ENCODE measurements at places on chromosomes 5 and 9. TPM values are rescaled to one million over a fixed set of nuclear protein-coding genes. Genes with fewer than 3 reads are reported as not detected.

DNA sequence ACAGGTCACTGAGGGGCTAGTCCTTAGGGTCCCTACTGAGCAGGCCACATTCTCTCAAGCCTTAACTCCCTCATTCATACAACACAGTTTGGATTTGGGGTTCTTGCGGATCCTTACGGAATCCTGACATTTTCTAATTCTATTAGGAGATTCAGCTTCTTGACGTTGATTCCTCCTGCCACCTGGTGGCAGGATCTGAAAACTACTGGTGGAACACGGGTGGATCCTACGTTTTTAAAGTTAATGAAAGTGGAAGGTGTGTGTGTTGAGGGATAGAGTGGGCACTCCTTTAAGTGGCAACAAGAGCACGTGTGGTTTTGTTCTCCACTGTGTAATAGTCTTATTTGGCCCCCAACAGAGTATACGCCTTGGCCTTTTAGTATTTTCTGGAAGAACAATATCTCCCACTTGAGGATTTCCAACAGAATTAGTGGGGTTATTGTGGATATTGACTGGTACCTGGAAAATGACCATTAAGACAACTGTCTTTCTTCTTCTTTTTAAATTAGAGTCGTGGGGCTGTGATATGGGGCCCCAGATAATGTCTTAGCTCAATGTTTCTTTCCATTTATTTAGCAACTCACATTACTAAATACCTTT lies 25.2 kb downstream of the SLC28A3 start:
- DNase-seq = peak; percentile 78
- H3K36me3 ChIP-seq = no peaks in the 10 kb centered on the region
- no peak overlapping the region for H3K4me3 ChIP-seq
- H3K27me3 ChIP-seq = no peaks in the 10 kb centered on the region
- H3K27ac ChIP-seq = no peak overlapping the region

DNA sequence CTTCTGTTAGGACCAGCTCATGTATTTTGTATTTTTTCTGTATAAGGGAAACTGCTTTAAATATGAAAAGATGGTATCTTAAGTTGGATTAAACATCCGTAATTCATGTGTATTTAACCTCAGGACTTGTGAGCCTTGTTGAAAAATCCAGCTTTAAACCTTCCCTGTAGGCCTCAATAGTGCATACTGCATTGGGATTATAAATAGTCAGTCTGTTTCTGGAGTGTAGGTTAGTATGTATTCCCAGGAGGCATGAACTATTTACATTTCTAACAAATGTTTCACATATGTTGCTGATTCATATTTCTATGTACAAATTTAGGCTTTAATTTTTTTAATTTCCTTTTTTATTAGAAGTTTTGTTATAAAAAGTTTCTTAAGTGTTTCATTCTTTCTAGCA lies 137.9 kb upstream of the GRHPR start:
- H3K27me3 ChIP-seq = no peaks in the 10 kb centered on the region
- no peak for DNase-seq
- no peak overlapping the region for H3K27ac ChIP-seq

- no peak for DNase-seq
- H3K4me3 ChIP-seq = no peak overlapping the region
- H3K4me1 ChIP-seq = peaks cover 16% of the 10 kb centered on the region
- H3K27ac ChIP-seq = no peak overlapping the region
Measured at GRCh38 chr9:94140791-94141790, 56.8 kb downstream of the PTPDC1 start.

- no peak overlapping the region for H3K4me3 ChIP-seq
- DNase-seq = no peak
- H3K4me1 ChIP-seq = no peaks in the 10 kb centered on the region
- H3K27me3 ChIP-seq = no peaks in the 10 kb centered on the region
- no peak overlapping the region for H3K27ac ChIP-seq
Measured at GRCh38 chr9:12880406-12881015, 105.7 kb downstream of the LURAP1L start.

DNA sequence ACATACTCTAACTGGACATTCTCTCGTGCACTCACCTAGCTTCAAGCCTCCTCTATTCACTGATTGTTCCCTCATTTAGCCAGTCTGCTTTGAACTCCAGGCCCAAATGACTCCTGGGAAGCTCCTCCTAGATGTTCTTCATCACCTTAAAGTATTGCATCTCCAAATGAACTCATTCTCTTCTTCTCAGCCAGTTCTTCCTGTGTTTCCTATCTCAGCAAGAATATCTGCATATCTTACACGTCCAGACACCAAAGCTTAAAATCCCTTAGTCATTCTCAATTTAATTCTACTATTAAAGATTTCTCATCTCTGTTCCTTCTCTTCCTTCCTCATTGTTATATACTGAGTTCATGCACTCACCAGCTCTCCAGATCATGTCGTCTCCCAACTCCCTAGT lies 118.6 kb upstream of the DAB2 start:
- no peak overlapping the region for H3K4me3 ChIP-seq
- H3K27ac ChIP-seq = peak overlapping the region; percentile 14
- DNase-seq = no peak
- H3K4me1 ChIP-seq = peaks cover 13% of the 10 kb centered on the region

DNA sequence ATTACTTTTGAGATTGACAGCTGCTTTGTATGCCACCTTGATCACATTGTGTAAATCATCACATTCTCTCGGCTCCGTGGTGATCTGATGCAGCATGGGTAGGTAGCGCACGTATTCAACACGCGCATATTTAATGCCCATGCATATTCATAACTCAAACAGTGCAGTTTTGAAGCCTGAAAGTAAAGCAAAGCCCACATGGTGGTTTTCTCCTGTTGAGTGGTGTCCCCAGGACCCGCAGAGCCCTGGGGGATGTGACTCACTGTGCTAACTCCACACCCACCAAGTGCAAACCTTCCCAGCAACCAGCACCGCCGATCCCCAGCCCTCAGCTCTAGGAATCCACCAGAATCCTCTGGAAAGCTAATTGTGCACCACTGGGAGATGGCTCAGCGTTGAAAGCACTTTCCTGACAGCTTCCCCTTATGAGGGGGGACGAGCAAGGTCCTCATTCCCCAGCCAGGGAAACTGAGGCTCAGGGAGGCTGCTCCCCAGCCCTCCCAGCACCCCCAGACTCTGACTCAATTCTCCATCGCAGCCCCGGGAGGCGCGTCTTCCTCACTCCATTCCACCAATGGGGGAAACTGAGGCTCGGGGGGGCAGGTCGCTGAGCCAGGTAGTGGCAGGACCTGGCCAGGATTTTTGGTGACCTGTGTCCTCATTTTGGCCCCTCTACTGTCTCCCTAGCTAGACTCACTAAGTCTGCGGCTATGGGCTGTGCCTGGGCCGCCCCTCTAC lies 46.4 kb downstream of the SARDH start:
- no peaks in the 10 kb centered on the region for H3K4me1 ChIP-seq
- DNase-seq = no peak
- H3K27ac ChIP-seq = no peak overlapping the region
- H3K36me3 ChIP-seq = no peaks in the 10 kb centered on the region
- no peaks in the 10 kb centered on the region for H3K27me3 ChIP-seq

GRCh38 chr5:58108511-58108910 lies 351.4 kb downstream of the PLK2 start:
- DNase-seq = no peak
- H3K4me3 ChIP-seq = no peak overlapping the region
- no peak overlapping the region for H3K27ac ChIP-seq
- H3K27me3 ChIP-seq = no peaks in the 10 kb centered on the region

GRCh38 chr5:156683509-156683908 lies 166.6 kb upstream of the PPP1R2B start:
- H3K4me1 ChIP-seq = no peaks in the 10 kb centered on the region
- H3K4me3 ChIP-seq = no peak overlapping the region
- no peak overlapping the region for H3K27ac ChIP-seq

GRCh38 chr5:41115281-41115680 lies 44.1 kb upstream of the MROH2B start:
- H3K27ac ChIP-seq = no peak overlapping the region
- H3K27me3 ChIP-seq = no peaks in the 10 kb centered on the region
- H3K4me1 ChIP-seq = no peaks in the 10 kb centered on the region
- DNase-seq = no peak
- H3K4me3 ChIP-seq = no peak overlapping the region

GRCh38 chr5:79992891-79993657 lies 2.0 kb upstream of the MTX3 start:
- DNase-seq = no peak
- no peak overlapping the region for H3K4me3 ChIP-seq
- peaks cover 4% of the 10 kb centered on the region for H3K36me3 ChIP-seq
- H3K27me3 ChIP-seq = no peaks in the 10 kb centered on the region

DNA sequence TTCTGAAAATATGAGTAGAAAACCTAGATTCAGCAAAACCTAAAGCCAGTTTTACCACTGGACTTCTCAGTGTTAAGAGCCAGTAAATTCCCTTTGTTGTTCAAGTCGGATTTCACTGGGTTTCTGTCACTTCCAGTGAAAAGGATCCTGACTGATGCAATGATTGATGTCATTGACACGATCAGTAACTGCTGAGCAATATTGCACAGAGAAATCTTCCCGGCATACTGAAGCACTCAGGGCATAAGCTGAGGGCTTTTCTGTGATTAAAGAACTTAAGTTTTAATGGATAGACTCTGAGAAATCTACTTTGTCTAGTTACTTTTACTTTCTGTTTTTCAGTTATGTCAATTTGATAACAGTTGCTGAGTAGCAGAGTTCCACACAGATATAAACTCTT lies 61.9 kb downstream of the DENND1A start:
- no peaks in the 10 kb centered on the region for H3K27me3 ChIP-seq
- H3K27ac ChIP-seq = no peak overlapping the region
- DNase-seq = no peak
- no peak overlapping the region for H3K4me3 ChIP-seq

DNA sequence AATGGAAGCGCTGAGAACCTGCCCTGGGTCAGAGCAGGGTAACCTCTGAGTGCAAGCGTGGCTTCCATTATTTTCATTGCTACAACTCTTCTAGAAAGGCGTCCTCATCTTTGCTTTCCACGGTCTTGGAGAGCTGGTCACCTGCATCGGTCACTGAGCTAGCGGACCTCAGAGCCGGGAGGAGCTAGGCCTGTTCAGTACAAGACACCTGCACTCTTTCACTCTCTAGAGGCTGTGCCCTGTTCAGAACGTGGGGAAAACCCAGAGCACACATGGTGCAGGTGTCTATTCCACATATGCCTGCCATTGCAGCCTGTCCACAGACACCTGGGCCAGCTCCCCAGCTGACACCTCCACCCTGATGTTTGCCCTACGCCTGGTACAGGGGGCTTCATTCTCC lies 147.8 kb upstream of the IRX2 start:
- no peak overlapping the region for H3K27ac ChIP-seq
- no peak overlapping the region for H3K4me3 ChIP-seq
- no peaks in the 10 kb centered on the region for H3K4me1 ChIP-seq
- H3K27me3 ChIP-seq = no peaks in the 10 kb centered on the region

- H3K4me3 ChIP-seq = no peak overlapping the region
- no peaks in the 10 kb centered on the region for H3K36me3 ChIP-seq
- DNase-seq = peak; percentile 25
- H3K4me1 ChIP-seq = no peaks in the 10 kb centered on the region
- no peaks in the 10 kb centered on the region for H3K27me3 ChIP-seq
- H3K27ac ChIP-seq = no peak overlapping the region
Measured at GRCh38 chr5:80481019-80481893, 6.6 kb upstream of the FAM151B start.

DNA sequence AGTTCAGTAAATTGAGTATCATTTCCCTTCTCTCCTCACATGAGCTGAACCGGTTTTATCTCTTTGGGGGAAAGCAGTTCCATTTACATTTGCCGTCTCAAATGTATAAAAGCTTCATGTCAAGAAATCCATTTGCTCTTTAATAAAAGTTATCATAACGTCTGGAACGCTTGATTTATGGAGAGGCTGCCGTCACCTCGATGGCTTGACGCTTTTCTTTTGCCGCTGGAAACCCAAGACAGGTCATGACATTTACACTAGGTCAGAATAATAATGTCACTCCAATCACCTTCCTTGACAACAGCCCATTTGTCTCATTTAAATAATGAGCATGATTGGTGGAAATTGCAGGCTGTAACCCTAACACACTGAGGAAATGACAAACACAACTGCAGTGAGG lies 443.4 kb downstream of the IRX1 start:
- no peak overlapping the region for H3K4me3 ChIP-seq
- H3K27me3 ChIP-seq = no peaks in the 10 kb centered on the region
- no peak for DNase-seq
- H3K27ac ChIP-seq = no peak overlapping the region
- no peaks in the 10 kb centered on the region for H3K4me1 ChIP-seq

DNA sequence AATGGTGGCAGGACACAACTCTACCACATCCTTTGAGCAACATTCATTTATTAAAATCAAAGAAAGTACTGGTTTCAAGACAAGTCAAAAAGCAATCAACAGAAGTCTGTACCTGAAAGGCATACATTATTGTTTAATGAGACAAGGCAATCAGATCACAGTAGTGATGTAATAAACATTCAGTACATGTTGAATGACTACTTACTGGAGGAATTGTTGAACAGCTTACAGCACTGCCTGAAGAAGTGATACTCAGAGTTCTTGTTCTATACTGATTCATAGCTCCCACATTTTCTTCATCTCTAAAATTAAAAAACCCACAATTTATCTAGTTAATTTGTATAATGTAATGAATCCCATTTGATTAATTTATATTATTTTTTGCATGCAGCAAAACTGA lies 18.2 kb downstream of the RIOK2 start:
- H3K27me3 ChIP-seq = no peaks in the 10 kb centered on the region
- no peak overlapping the region for H3K27ac ChIP-seq
- H3K4me1 ChIP-seq = peaks cover 16% of the 10 kb centered on the region
- DNase-seq = no peak

- no peaks in the 10 kb centered on the region for H3K36me3 ChIP-seq
- no peak overlapping the region for H3K4me3 ChIP-seq
- DNase-seq = no peak
- H3K27me3 ChIP-seq = peaks cover 14% of the 10 kb centered on the region
Measured at GRCh38 chr9:122200960-122201595, 27.7 kb downstream of the LHX6 start.

DNA sequence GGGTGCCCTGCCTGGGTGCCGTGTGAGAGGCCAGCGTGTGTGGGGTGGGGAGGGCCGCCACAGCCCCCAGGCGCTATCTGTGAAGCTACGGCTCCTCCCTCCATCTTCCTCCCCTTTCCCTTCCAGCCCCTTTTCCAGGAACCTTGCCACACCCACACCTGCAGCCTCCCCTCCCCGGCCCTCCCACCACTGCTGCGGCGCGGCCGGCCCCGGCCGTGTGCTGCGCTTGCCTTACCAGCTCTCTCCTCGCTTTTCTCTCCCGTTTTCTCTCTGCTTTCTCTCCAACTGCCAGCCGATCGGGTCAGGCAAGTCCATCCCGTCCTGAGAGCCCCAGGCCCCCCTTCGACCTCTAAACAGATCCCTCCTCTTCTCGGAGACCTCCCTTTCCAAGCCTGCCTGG lies 21.4 kb downstream of the GOLGA2 start:
- peaks cover 7% of the 10 kb centered on the region for H3K4me1 ChIP-seq
- H3K4me3 ChIP-seq = no peak overlapping the region
- H3K27me3 ChIP-seq = no peaks in the 10 kb centered on the region
- no peaks in the 10 kb centered on the region for H3K36me3 ChIP-seq
- H3K27ac ChIP-seq = no peak overlapping the region

- H3K4me1 ChIP-seq = peaks cover 10% of the 10 kb centered on the region
- H3K36me3 ChIP-seq = no peaks in the 10 kb centered on the region
- no peak for DNase-seq
- H3K27ac ChIP-seq = no peak overlapping the region
- H3K27me3 ChIP-seq = no peaks in the 10 kb centered on the region
- no peak overlapping the region for H3K4me3 ChIP-seq
Measured at GRCh38 chr9:80156262-80156661, 584.5 kb downstream of the TLE4 start.

C5orf52 gene
- total RNA-seq = not detected

GFPT2 gene
- 16.9 TPM for total RNA-seq

DPYSL3 gene
- total RNA-seq = 11.2 TPM

AK3 gene
- 97.1 TPM for total RNA-seq

PCDHB13 gene
- total RNA-seq = 0.72 TPM
